ENCODE measurements at places on chromosomes 5 and 9.

- no peak for DNase-seq
Observed at GRCh38 chr5:158322620-158323019, 463.7 kb upstream of the CLINT1 start.

- no peak for DNase-seq
Observed at GRCh38 chr9:32326146-32326545, 58.3 kb upstream of the ACO1 start.

- no peak for DNase-seq
Observed at GRCh38 chr5:147344861-147345260, 110.0 kb downstream of the STK32A start.

DNA sequence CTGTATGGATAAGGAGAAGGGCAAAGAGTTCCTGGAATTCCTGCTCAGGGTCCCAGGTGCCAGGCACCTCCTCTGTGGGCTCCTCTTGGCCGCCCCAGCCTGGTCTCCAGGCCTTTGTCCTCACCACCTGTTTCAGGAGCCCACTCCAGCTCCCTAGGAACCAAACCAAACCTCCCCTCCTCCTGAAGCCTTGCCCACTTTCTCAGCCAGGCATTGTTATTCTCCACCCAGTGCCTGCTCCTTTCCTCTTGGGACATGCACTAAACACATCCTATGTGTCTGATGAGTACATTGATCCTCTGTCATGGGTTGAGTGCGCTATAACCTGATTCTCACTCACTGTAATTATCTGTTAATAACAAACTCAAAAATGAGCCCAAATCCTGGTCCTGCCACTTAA is 189.8 kb downstream of the SPOCK1 start:
- no peak for DNase-seq

DNA sequence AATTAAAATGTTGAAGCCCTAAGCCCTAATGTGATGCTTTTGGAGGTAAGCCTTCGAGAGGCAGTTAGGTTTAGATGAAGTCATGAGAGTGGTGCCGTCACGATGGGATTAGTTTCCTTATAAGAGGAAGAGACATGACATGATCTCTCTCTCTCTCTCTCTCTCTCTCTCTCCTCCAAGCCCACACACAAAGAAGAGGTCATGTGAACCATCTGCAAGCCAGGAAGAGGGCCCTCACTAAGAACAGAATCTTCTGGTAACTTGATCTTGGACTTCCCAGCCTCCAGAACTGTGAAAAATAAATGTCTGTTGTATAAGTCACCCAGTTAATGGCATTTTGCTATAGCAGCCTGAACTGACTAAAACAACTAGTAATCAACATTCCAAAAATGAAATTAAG is 175.5 kb downstream of the GNA14 start:
- no peak for DNase-seq

DNA sequence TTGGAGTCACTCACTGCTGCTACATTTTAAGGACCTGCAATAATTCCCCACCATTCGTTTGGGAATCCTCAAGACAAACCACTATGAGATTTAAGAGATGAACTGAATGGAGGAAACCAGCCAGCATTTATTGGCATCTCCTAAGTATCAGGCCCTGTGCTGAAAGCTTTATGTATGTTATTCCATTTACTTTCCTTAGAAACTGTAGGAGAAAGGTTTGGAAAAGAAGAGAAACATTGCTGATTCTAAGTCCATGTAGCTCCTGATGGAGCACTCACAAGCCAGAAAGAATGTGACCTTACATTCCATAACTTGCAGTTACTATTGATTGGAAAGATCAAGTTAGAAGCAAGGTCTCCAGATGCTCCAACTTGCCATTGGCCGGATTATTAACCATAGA is 267.4 kb downstream of the GAS1 start:
- DNase-seq, result no peak

GRCh38 chr5:146744068-146744745 is 134.3 kb downstream of the PPP2R2B start:
- no peak for DNase-seq

GRCh38 chr5:34915139-34915855 is at the start of the genes BRIX1 and RAD1:
Gene BRIX1 (plus strand): TSS chr5:34915711. CDS start chr5:34915739, 28 bp downstream.
Gene RAD1 (minus strand): TSS chr5:34915504. CDS start chr5:34914892, 612 bp downstream.
- peak; percentile 81 for DNase-seq

DNA sequence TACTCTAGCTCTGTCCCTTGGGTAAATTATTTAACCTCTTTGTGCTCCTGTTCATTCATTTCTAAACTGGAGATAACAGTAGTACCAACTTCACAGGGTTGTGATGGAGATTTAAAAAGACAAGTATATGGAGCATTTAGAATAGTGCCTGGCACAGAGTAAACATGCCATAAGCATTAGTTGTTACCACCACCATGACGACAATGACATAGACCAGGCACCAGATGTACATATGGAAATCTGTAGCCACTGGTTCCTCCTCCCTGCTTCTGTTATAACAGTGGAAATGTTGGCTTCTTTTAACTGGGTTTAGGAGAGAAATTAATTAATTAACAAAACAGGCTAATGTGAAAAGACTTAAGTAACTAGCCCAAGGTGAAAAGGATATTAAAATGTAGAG is 217.5 kb downstream of the DENND1A start:
- DNase-seq, result no peak

GRCh38 chr5:172671091-172671490 is 30.0 kb downstream of the NEURL1B start:
- DNase-seq, result no peak

Measured in epithelial cell of prostate (primary cell).